ENCODE measurements at places on chromosomes 1 and 21. TPM values are rescaled to one million over a fixed set of nuclear protein-coding genes. Genes with fewer than 3 reads are reported as not detected.

Gene PRAMEF13
- total RNA-seq = not detected

Gene CD34
- total RNA-seq = 0.05 TPM

Gene CLEC20A
- not detected for total RNA-seq

Gene ZNF593OS
- not detected for total RNA-seq

Gene SYTL1
- 83.6 TPM for total RNA-seq

Gene IL12RB2
- 27.8 TPM for total RNA-seq

Gene SELP
- 0.18 TPM for total RNA-seq

Gene LAMC2
- total RNA-seq = not detected

Gene C1orf87
- total RNA-seq = not detected

Gene ITGB2
- total RNA-seq = 447 TPM

Gene LCE1F
- not detected for total RNA-seq

Gene TNFSF4
- total RNA-seq = 1.5 TPM

Gene RCSD1
- total RNA-seq = 177 TPM

Gene LCE1B
- not detected for total RNA-seq

Data from T-helper 2 cell treated with Interferon-gamma antibody and Interleukin-4, amounts not matched to agents 100 ng/mL and 5 ng/mL, for 36 hours (primary cell).